ENCODE measurements at places on chromosomes 7 and 10. TPM values are rescaled to one million over a fixed set of nuclear protein-coding genes. Genes with fewer than 3 reads are reported as not detected.

DNA sequence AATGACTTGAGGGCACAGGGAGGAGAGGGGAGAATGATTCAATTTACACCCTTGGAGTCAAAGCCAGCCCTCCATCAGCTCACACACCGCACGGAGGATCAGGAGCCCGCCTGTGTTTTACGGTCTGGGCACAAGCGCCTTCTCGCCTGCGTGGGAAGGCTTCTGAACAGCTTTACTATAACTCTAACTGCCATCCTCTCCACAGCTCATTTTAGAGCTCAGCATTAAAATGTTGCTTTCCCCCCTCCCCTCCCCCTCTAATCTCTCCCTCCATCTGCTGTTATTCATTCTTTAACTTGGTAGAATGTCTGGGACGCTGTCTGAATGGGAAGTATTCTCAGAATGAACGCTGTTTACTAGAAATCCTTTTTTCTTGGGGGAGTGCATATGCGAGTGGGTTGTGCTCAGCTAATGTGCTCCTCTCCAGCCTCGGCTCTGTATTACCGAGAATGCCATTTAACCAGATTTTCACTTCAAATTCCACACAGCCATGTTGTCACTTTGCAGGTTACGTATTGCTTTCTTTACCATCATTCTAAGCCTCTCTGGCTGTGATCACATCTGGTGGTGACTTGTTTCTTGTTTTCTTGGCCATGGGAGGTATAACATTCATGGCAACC, 140.1 kb downstream of the GFRA1 start:
- DNase-seq: no peak

The AHR gene
- 51.8 TPM for total RNA-seq

- DNase-seq: no peak
Measured at GRCh38 chr10:86317949-86318725, 48.5 kb downstream of the GRID1 start.

The HOGA1 gene
- total RNA-seq: 0.12 TPM

GRCh38 chr10:6097063-6097462, 8.2 kb downstream of the RBM17 start:
- DNase-seq: no peak

The AGR2 gene
- total RNA-seq: not detected

The GTPBP10 gene
- total RNA-seq: 8.6 TPM

DNA sequence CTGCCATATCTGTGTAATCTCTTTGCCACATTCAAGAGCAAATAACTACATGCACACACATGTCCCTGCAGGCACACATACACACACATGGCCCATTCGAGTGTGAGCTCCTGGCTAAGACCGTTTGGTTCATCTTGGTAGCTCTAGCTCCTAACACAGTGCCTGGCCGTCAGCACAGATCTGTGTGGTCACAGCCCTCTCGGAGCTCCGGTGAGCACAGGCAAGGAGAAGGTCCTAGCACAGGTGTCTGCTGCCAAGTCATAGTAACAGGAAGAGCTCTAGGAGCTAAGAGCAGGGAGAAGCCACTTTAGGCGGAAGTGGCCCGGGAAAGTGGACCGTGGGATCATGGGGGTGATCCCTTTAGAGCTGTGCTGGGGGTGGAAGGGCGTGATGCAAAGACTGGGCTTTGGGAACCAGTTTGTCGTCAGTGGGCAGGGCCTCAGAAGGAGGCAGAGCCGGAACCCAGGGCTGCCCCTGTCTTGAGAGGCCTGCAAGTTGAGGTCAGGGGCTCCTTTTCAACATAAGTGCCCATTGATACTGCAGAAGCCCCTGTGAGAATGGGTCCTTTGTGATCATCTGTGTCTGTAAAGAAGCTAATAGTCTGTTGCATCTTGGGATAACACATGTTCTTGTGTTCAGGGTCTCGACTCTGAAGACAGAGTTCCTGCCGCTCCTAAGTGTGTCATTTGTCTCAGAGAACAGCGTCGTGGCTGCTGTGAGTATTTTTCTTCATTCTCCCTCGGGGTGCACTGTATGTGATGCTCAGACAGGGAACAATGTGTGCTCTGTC, 16.6 kb upstream of the ARPC1B start:
- DNase-seq: no peak

DNA sequence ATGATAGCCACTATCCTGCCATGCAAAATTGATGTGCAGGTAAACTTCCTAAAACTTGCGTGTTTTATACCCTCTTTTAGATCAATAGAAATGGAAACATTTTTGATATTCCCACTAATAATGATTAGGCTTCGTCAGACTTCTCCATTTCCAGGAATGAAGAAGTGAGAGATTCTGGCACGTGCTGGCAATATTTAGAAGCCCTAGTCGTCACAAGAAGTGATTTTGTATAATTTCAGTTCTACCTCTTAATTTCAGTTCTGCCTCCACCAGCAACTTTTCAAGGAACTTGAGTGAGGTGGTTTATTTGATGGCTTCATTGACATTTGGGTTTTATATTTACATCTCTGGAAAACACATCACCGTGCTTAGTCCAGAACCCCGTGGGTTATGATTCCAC, 61.9 kb downstream of the MRC1 start:
- no peak for DNase-seq

- DNase-seq: no peak
Measured at GRCh38 chr7:43538404-43538771, 44.5 kb upstream of the STK17A start.
